Spleen (tissue), 13 donors: ENCODE measurements at places on chromosomes 7 and 10.

DNA sequence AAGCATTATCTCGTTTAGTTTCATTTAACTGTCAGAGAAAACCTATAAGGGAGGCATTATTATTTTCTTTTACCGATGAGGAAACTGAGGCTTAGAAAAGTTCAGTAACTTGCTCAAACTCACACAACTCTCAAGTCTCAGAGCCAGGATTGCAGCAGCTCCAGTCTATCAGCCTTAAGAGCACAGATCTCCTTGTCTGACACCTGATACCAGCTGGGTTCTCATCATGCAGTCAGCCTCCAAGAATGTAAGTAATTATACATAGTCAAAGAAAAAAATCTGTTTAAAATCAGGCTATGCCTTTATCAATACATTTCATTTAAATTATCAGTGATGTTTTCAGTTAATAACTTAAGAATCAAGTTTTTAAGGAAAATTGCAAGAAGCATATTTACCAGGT lies 236.6 kb upstream of the TCF7L2 start:
- no peak for DNase-seq

GRCh38 chr10:49761201-49761788 lies 828 bp downstream of the OGDHL start:
- no peak for DNase-seq

DNA sequence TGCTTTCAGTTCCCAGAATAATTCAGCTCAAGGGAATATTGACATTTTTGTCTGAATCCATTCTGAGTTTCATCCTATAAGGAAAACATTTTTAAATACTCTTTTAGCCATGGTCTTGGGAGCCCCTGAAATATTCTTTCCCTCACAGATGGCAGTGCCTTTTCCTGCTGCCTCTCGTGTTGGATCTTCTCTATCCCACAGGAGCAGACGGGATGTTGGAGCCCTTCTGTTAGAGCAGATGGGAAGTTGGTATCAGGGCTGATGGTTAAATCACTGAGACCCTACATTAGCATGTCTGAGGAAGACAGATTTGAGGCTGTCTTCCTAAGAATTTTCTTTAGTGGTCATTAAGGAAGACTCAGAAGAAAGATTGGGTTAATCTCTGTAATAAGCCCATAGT lies 737.8 kb downstream of the LRMDA start:
- no peak for DNase-seq

GRCh38 chr10:90858461-90858968 lies 676 bp upstream of the HTR7 start:
- DNase-seq: no peak

DNA sequence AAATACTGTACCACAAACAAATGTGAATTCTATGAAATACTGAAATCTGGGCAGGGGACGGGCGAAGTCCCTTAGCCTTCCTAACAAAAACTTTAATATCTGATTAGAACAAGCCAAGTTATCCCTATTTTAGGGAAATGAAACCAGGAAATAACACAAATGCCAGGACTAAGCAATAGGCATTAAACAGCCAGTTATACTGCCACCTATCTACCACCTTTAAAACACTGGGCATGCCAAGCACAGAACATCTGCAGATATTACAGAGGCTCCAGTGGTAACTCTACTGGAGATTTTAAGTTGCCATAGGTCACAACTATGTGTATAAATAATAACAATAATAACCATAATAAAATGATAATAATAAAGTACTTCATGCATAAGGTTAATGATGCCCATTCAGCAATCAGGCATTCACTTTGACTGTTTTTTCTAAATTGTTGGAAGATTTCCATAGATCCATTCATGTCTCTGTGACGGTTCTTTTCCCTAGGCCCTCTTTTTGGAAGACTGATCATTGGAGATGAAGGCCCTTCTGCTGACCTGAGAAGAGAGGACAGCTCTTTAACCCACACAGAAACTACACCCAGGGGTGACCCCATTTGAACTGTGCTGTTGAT lies 195.7 kb downstream of the CACNA2D1 start:
- no peak for DNase-seq

- DNase-seq: no peak
Measured at GRCh38 chr7:92694211-92694610, 104.0 kb upstream of the FAM133B start.

GRCh38 chr10:104146882-104147281 lies 24.9 kb downstream of the SFR1 start:
- DNase-seq: no peak

DNA sequence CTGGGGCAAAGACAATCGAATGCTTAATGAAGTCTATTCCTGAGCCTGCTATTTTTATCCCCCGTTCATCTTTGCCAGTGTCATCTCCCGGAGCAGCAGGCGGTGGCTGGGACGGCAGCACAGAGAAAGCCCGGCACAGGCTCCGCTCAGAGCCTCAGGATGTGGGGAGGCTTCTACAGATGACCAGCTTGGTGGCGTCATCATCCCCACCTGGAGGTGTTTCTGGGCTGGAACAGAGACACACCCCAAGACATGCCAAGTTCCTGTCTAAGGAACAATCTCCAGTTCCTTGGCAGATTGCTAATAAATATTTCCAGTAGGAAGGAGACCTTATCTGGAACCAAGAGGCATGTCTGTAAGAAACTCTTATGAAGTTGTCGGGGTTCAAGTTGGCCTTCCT lies 552.4 kb upstream of the MGMT start:
- no peak for DNase-seq

DNA sequence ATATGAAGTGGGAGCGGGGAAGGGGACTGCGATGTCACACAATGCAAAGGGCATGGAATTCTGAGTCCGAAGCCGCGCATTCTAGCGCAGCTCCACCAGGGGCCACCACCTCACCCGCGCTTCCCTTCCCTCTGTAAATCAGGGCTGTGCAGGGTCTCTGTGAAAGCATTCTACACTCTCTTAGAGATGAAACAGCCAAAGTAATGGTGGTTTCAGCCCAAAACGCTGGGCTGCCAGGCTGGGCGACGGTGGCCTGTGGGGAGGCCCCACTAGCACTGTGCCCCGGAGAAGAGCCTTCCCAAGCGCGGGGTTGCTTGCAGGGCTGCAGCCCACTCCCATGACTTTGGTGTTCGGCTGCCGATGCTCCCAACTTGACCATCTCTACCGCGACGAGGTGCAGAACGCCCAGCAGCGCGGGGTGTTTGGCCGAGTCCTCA lies 11.4 kb downstream of the ATG9B start:
- DNase-seq: no peak

GRCh38 chr7:26191233-26191973 lies 9.1 kb downstream of the HNRNPA2B1 start:
- no peak for DNase-seq

- no peak for DNase-seq
Measured at GRCh38 chr7:42154173-42154572, 82.8 kb downstream of the GLI3 start.

- no peak for DNase-seq
Measured at GRCh38 chr10:52532650-52533290, 218.7 kb downstream of the DKK1 start.
